Right renal pelvis (tissue), 4 donors: ENCODE measurements at places on chromosomes 1 and 21. TPM values are rescaled to one million over a fixed set of nuclear protein-coding genes. Genes with fewer than 3 reads are reported as not detected.

DNA sequence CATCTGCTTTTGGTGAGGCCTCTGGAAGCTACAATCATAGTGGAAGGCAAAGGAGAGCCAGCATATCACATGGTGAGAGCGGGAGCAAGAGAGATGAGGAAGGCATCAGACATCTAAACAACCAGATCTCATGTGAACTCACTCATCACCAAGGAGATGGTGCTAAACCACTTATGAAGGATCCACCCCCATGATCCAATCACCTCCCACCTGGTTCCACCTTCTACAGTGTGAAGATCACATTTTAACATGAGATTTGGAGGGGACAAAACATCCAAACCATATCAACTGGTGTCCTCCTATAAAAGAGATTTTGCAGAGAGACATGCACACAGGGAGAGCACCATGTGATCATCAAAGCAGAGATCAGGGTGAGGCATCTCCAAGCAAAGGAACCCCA lies 578.6 kb downstream of the MATN1 start:
- no peak for DNase-seq

The HENMT1 gene
- polyA plus RNA-seq, result 9.4 TPM

DNA sequence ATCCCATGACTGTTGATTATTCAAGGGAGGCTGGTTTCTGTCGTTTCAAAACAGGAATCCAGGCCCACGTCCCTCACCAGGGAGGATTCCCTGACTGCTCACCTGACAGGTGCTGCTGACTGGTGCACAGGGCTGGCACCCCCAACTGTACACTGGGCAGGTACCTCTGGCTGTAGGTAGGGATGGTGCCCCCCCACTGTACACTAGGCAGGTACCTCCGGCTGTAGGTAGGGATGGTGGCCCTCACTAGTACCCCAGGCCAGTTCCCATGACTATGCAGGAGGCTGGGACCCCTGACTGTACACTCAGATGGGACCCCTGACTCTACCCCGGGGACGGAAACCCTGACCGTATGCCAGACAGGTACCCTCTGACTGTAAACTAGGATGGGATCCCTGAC lies 33.6 kb upstream of the PDE9A start:
- no peak for DNase-seq

- DNase-seq, result no peak
These were observed 587 bp upstream of the SLC25A34 start for GRCh38 chr1:15735304-15736037.

The AMY1B gene
- polyA plus RNA-seq, result not detected

DNA sequence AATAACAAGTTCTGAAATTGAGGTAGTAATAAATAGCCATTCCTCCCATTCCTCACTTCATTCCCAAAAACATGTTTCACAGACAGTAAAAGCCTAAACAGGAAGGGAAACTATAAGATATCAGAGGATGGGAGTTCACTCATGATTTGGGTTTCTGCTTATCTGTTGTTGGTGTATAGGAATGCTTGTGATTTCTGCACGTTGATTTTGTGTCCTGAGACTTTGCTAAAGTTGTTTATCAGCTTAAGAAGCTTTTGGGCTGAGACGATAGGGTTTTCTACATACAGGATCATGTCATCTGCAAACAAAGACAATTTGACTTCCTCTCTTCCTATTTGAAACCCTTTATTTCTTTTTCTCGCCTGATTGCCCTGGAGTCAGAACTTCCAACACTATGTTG lies 26.0 kb upstream of the POFUT2 start:
- DNase-seq, result no peak

- DNase-seq, result no peak
These were observed 38.5 kb downstream of the EPHA2 start for GRCh38 chr1:16117369-16117768.

- no peak for DNase-seq
These were observed 2.4 kb downstream of the EPS15 start for GRCh38 chr1:51516649-51517158.

DNA sequence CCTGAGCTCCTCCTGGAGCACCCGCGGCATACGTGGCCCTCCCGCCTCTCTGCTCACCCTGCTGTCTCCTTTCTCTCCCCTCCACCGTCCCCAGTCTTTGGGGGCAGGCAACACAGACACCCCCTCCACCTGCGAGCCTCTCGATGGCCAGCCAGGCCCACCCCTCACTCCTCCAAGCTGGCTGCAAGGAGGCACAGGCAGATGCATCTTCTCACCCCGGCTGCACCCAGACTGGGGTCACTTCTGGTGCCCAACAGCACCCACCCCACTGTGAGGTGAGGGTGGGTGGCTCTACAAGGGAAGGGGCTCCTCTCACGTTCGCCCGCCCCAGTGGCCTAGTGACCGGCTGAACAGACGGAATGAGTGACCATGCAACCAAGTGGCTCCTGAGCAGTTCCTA lies 108.0 kb upstream of the ARHGEF16 start:
- DNase-seq, result no peak

GRCh38 chr1:81547912-81548303 lies 252.8 kb upstream of the ADGRL2 start:
- no peak for DNase-seq
